ENCODE measurements at places on chromosomes 4 and X.

DNA sequence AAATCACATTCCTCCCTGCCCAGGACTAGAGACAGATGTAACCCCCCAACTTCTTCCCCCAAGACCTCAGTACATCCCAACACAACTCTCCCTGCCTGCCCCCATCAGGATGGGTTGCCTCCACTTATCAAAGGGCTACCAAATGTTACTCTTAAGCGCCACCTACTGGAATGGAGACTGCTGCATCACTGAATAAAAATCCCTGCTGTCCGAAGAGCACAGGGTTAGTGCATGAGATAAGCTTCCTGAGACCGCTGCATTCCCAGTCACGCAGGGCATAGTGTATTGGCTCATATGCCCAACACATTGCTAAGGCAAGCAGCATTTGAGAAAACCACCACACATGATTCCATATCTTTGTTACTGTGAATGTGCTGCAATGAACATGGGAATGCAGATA, 544.5 kb downstream of the PPP4R3C start:
- DNase-seq: no peak

GRCh38 chr4:124913237-124913636, 200.7 kb upstream of the ANKRD50 start:
- no peak for DNase-seq

DNA sequence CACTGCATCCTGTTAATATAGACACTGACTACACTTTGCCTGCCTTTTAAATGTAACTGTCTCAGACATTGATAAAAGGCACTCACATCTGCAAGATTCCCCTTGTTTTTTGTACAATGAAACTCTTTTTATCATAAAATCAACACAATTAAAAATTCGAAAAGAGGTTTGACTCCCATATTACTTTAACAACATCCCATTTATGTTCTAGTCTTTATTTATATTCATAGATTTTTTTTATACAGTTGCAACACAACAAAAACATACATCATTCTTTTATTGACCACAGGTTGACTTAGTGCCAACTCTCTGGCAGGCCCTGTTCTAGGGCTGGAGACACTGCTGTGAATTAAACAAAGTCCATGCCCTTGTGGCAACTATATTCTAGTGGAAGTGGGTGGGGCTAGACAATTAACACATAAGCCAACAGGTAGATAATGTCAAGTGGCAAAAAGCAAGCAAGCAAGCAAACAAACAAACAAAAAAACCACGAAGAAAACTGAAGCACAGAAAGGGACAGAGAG, 36.8 kb downstream of the ANK2 start:
- DNase-seq: no peak

DNA sequence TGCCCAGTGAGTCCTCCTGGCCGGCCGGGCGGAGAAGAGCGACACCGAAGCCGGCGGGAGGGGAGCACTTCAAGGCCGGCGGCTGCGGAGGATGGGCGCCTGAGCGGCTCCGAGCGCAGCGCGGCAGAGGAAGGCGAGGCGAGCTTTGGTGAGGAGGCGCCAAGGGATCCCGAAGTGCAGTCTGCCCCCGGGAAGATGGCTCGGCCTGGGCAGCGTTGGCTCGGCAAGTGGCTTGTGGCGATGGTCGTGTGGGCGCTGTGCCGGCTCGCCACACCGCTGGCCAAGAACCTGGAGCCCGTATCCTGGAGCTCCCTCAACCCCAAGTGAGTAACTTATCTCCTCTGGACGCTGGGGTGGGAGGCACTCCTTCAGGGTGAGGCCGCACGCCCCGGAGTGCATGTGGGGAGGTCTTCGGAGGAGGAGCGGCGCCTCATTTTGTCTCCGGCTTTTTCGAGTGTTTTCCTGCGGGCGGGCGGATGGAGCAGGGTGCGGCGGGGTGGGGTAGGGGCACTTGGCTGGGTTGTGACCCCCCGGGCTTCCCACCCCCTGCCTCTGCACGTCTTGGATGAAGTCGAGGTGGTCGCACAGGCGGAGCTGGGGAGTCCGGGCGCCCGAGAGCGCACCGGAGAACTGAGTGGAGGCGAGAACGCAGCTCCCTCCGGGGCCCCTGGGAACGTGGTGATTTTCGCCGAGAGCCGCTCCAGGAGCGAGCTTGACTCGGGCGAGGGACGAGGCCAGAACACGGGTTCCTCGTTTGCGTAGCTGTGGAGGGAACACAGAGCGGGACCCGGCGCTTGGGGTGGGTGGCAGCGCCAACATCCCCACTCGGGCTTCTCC, 979 bp downstream of the EFNB1 start:
- DNase-seq: no peak

DNA sequence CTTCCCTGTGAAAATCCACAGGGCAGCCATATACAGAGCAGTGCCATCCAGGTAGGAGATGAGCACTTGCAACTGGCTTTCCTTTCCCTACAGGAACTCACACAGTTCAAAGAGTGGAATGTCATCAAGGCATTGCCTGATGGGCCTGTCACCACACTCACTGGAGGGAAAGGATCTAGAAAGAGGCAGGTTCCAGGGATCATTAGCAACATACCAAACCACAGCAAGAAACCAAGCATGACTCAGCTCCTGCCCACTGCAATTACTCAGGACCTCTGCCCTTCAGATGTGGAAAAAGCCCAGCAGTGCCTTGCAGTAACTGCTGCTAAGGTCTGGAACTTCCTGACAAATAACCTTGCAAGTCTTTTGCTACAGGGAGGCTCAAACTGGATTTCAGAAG, 101.2 kb downstream of the ZNF674 start:
- no peak for DNase-seq

GRCh38 chr4:124111922-124112321, 600.6 kb downstream of the ANKRD50 start:
- no peak for DNase-seq

- DNase-seq: no peak
These were observed 67.8 kb downstream of the USP38 start for GRCh38 chr4:143252478-143252877.

- DNase-seq: no peak
These were observed 457.5 kb upstream of the GNPDA2 start for GRCh38 chr4:45183905-45184304.

- DNase-seq: no peak
These were observed 27.0 kb upstream of the SLC7A11 start for GRCh38 chr4:138269175-138269574.

DNA sequence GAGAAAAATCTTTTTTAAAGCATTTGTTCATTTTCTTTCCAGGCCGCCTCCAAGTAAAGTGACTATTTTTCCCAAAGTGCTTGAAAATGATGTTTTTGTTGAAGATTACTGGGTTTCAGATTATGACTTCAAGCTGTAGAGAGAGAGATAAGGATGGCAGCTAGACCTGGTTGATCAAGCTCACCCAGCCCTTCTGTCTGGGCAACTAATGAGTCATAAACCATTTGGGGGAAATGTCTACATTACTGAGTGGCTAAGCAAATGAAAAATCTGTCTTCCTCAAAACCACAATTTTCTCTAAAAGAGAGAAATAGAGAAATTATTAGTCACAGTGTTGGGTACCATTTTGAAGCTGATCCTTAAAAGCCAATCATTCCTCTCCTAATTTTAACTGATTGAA, 355.4 kb upstream of the CPEB2 start:
- no peak for DNase-seq

- DNase-seq: no peak
These were observed 278.3 kb downstream of the PCDH18 start for GRCh38 chr4:137253949-137254348.

- DNase-seq: no peak
These were observed 34.5 kb upstream of the FAM9C start for GRCh38 chrX:13078739-13079444.

GRCh38 chr4:37760840-37761239, 65.6 kb upstream of the PGM2 start:
- no peak for DNase-seq

DNA sequence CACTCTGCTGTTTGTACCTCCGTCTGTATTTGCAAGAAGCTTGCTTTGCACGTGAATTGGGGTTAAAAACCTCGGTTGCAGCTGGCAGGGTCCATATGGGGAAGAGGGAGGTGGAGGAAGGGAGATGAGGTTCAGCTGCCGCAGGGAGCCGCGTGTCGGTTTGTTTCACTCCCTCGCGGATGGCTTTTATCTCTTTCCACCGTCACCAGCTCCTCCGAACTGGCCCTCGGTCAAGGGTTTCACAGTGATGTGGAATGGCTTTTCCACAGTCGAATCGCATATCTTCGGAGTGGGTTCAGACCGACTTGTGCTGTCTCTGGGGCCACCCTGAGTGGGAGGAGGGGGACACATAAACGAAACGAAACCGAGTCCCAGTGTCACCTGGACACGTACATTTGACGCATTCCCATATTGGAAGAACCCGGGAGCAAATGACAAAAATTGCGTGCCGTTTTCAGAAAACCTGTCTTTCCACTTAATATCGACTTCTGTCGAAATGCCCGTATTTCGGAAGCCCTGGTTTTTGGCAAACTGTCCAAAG, 929 bp downstream of the ZBTB33 start:
- DNase-seq: no peak

- DNase-seq: peak; percentile 53
These were observed 136.4 kb downstream of the ZNF674 start for GRCh38 chrX:46408553-46409407.

DNA sequence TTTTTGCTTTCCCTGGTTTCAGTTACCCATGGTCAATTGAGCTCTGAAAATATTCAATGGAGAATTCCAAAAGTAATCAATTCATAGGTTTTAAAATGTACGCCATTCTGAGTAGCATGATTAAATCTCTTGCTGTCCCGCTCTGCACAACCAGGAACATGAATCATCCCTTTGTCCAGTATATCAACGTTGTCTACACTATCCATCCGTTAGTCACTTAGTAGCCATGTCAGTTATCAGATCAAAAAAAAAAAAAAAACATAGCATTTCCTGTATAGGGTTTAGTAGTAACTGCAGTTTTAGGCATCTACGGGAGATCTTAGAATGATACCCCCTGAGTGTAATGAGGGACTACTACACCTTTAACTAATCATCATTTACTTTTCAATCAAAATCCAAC, 15.1 kb downstream of the LAMP2 start:
- DNase-seq: no peak

DNA sequence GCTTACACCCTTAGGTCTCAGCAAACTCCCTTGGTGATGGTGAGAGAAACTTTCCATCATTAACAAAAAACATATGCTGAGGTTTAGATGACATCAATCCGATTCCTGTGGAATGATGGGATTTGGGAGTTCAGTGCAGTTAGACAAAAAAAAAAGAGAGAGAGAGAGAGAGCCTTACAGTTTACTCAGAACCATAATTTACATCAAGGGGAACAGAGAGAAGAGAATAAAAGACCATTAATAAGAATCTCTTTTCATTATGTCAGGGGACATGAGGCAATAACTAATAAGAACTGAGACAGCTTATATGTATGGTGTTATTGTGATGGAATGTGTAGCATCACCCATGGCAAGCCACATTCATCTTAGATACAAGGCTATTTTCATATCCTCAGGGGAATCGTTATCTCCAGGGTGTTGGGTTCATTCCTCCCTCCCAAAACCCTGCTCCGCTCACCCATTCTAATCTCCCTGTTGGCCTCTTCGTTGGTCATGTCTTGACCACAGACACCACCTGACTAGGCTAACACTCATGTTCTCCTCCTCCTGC, 175.7 kb upstream of the MXRA5 start:
- DNase-seq: no peak

DNA sequence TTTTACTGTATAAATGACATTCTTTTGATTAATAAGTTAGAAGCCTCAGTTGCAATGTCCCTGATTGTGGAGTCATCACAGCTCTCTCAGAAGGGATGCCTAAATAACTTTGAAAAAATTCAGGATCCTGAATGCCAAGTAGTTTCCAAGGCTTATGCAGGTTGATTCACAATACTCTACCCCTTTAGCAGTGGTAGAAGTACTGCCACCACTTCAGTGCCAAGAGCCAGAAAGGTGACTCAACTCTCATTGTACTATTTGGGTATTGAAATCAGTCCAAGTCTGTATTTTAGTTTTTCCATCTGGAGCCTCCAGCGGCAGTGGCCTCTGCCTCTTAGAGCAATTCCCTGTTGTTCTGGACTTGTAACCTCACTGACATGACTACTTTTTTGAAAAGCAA, 320.1 kb upstream of the NDST4 start:
- DNase-seq: no peak

GRCh38 chr4:48190839-48191238, 56.8 kb upstream of the TXK start:
- DNase-seq: no peak

DNA sequence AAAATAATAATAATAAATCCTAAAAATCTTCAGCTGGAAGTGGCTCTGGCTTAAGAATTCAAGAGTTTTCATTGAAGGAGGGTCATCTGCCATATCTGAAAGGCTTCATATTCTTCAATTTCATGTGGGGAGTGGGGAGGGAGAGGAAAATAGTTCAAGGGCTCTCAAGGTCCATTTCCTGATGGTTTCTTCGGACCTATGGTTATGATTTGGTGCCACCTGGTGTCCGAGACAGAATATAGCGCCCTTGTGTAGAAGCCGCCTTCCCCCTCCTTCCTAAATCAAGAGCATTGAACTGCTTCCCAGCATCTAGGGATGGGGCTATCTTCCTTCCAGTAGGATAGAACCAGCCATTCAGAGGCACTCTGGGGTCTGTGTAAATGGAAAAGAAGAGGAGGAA, 34.3 kb downstream of the NLGN3 start:
- DNase-seq: no peak

DNA sequence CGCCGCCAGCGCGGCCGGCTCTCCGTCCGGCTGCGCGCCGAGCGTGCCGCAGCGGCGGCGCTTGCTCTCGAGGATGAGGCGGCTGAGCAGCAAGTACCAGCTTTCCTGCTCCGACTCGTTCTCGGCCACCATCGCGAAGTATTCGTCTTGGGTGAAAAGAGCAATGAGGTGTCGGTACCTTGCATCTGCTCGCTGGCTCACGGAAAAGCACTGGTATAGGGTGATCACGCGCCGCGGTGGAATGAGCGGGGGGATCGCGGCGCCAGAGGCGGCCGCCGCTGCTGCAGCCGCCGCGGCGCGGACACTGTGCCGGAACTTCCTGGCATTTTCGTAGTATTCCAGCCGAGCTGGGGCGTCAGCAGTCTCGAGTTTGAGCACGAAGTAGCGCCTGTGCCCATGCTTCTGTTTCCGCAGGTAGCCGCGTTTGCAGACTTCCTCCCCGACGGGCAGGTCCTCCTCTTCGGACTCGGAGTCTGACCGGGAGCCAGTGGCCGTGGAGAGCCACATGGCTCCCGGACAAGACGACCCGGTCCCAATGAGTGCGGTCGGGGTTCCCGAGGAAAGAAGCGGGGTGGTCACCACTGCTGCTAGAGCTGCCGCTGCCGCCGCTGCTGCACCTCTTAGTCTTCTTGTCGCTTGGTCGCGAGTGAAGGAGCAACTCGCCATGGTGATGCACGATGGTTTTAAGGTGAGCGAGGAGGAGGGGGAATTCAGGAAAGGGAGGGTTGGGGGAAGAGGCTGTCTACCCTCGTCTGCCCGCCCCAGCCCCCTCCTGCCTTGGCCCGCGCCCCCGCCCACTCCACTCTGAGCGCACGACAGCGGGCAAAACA, 469 bp downstream of the IRS4 start:
- DNase-seq: no peak

DNA sequence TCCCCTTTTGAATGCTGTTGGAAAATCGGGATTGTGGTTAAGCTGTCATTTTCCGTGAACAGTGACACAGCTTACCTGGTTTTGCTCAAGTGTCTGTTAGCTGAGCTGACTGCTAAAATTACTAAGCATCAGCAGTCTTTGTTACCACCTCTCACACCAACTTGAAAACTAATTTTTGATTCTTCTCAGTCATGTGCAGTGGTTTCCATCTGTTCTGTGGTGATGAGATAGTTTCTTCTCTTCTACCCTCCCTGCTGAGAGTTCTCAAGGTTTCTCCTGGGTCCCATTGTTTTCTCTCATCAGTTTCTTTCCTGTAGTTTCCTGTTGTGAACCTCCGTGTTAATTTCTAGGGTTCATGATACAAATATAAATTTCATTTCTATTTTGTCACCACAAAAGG, 225.6 kb downstream of the ARHGAP10 start:
- no peak for DNase-seq

- DNase-seq: no peak
These were observed 162.4 kb upstream of the IL15 start for GRCh38 chr4:141473952-141474351.
